Left renal pelvis (tissue), 4 donors: ENCODE measurements at places on chromosomes 4 and X.

DNA sequence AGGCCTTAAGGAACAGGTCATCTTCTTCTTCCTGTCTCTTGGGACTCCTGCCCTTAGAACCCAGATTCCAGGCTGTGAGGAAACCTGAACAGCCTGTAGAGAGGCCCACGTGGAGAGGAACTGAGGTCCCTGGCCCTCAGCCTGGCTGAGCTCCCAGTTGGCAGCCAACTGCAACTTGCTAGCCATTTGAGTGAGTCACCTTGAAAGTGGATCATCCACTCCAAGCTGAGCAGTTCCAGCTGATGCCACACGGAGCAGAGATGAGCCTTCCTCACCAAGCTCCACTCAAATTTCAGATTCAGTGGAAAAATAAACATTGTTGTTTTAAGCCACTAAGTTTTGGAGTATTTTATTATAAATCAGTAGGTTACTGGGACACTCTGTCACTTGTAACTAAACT, 392.5 kb downstream of the BCOR start:
- no peak for DNase-seq

DNA sequence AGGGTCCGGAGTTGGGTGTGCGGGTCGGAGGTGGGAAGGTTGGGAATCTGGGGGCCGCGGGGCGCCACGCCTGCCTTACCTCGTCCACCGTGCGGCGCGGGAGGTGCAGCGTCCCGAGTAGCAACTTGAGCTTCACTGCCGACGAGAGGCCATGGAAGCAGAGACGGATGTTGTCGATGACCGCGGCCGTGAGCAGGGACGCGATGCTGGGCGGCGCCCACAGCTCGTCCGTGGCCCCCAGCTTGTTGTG, 178 bp downstream of the NELFA start:
- no peak for DNase-seq

DNA sequence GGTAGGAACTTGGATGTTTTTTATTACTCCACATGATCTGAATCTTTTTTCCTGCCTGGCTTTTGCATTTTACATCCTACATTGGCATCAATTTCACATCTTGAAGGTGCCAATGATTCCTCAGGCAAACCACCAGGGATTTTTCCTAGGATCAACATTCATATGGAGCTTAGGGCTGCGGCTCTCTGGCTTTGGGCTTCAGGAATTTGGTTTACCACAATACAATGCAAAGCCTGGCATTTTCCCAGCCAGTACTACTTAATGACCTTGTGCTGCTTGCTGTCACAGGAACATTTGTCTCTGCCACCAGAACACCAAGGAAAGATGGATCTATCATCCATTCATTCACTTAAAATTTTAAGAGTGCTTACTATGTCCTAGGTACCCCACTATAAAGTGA, 180.7 kb downstream of the PDGFC start:
- DNase-seq, result no peak

GRCh38 chr4:154230091-154230490, 261.5 kb downstream of the DCHS2 start:
- no peak for DNase-seq

GRCh38 chr4:164204434-164204833, 549.5 kb upstream of the SMIM31 start:
- no peak for DNase-seq

DNA sequence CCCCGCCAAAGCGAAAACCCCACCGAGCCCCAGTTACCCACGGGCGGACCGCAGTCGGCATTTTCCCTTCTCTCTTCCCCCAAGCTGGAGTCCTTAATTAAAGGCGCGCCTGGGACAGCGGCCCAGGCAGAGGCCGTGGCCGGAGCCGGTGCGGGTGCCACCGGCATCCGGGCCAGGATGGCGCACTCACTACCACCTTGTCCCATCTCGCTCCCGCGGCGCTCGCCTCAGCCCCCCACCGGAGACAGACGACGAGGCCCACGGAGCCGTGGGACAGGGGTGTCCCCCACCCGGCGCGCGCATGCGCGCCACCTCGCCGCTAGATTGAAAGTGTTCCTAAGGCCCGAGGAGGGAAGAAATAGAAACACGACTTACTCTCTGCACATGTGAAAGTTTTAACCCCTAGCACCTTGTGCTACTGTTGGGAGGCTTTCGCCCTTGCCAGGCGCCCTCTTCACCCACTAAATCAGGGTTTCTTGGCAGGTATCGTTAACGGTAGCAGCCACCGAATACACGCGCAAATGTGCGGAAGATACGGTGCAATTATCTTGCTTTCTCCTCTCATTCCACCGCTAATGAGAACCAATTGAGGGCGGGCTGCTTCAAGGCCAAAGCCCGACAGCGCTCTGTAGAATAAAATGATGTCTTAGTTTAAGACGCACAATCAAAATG, 64.3 kb upstream of the CCDC160 start:
- no peak for DNase-seq

DNA sequence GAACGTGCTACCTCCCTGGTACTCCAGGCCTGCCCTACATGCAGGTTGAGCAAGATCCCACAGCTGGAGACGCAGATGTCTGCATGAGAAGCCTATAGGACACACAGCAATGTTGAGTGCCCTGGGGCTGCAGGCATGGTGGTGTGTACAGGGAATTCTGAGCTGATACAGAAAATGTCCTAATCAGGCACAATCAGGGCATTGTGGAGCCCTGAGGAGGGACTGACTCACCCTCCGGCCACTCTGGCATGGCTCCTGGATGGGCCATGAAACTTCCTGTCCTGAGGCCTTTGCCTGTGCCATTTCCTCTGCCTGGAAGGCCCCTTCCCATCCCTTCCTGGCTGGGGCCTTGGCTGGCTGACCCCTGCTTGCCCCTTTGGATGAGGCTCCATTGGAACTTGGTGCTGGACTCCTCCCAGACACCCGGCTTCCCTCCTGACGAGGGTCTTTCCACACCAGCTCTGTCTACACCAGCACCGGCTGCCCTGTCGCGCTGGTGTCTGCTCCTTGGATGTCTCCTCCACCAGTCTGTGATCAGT, 16.7 kb upstream of the AFAP1 start:
- DNase-seq, result no peak

DNA sequence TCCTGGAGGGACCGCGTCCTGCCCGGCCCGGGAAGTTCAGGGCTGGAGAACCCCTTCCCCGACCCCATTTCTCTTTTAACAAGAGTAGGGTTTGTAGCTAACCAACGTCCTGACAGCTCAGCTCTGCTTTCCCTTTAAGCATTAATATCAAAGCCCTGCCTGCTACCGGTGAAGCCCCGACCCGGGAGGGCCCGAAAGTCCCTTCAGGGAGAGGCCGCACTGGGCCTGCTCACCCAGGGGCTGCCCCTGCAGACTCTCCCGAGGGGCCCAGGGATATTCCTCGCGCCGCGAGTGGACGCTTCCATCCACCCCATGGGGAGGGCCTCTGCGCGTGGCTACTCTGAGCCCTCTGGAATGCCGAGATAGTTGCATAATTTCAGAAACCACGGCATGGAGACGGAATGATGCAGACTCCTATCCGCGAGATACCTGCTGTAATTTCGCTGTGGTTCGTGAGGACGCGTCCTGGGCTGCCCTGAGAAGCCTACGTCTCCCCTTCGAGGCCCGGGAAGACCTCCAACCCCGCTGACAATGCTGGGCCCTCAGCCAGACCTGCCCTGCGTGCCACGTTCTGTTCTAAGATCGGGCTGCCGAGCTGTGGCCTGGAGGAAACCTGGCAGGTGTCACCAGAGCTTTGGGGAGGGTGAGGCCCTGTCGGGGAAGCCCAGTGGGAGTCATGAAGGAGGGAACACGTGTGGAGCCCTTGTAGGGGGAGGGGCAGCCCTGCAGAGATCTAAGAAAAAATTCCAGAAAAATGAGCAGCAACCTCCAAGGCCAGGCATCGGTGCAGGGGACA, 999 bp upstream of the CTBP1 start:
- no peak for DNase-seq

- no peak for DNase-seq
These were observed at the start of gene ARMCX4 for GRCh38 chrX:101485212-101485949. ARMCX4 (plus strand) TSS chrX:101485456; CDS start chrX:101488590, 3,134 bp downstream.

DNA sequence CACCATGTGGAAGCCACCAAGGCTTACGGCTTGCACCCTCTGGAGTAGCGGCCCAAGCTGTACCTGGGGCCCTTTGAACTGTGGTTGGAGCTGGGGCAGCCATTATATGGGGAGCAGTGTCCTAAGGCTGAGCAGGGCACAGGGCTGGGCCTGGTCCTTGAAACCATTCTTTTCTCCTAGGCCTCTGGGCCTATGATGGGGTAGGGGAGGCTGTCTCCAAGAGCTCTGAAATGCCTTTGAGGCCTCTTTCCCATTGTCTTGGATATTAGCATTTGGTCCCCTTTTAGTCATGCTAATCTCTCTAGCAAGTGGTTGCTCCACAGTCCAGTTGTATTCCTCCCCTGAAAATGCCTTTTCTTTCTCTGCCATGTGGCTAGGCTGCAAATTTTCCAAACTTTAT, 96.4 kb upstream of the ARX start:
- no peak for DNase-seq

DNA sequence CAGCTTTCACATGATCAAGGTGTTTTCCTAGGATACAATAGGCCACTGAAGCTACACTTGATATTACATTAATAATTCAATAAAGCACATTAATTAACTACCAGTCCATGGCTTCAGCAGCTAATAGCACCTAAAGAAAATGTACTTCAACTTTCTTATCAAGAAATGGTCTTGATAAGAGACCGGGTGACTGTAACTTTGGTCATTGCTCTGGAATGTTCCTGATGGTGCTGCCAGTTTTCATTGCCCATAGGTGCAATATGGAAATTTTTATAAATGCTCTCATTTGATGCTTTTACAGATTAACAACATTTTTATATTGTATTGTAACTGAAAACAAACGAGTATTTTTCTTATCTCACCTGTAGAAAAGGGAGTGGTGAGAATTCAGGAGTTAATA, 165.4 kb downstream of the SHROOM3 start:
- DNase-seq, result no peak

- no peak for DNase-seq
These were observed 149.9 kb upstream of the PAQR3 start for GRCh38 chr4:79088946-79089691.

DNA sequence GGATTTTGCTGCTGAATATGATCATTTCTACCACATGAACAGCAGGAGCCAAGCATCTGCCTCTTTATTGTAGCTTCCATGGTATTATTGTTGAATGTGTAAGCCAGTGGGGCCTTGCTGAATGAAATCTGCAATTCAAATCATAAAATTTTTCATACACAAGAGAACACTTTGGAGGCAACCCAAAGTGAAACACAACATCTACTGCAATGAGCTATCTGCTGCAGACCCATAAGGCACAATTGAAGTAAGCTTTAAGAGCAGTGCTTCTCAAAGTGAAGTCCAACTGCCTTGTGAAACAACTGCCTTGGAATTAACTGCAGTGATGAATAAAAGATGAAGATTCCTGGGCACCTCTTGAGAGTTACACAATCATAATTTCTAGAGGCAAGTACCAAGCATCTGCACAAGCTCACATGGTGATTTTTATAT, 626.3 kb upstream of the INTU start:
- DNase-seq, result no peak

- no peak for DNase-seq
These were observed 820.8 kb upstream of the GRIA3 start for GRCh38 chrX:122363112-122363795.
